ENCODE measurements at places on chromosomes 5 and 9.
A peak's percentile ranks its signal among the peaks of the same experiment; 100 is the strongest.

DNA sequence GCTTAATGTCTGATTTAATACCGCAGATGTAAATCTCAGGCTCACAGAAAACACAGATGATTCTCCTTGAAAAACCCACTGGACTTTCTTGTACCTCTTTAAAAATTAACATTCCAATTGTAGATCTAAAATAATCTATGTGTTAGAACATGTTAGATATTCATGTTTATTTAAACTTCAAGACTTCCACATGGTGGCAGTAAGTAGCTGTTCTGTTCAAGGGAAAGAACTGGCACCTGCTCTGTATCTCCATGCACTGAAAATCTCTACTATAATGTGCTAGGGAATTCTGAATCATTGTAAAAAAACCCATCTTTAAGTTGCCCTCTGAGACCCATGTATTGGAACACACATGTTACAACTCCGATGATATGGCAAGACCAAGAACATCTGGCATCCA, 366.9 kb downstream of the DMRTA1 start:
- no peak for DNase-seq

GRCh38 chr5:170522211-170523141, 18.7 kb downstream of the KCNIP1 start:
- DNase-seq = peak; percentile 73

DNA sequence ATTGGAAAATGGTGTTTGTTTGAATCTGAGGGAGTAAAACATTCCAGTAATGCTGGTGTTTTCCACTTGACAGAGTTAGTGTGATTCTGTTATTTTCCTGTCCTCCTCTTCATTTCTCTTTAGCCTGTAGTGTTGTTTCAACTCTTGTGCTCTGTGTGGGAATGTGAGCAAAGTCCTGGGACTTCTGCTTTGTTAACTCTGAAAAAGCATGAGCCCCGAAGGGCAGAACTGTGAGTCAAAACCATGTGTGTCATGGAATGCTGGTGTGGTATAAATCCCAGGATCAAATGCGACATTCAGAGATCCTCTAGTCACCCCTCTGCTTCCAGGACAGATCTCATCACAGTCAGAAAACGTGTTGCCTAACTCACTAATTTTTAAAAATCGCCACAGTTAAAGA, 8.9 kb downstream of the F2R start:
- DNase-seq = no peak

- DNase-seq = no peak
Observed at GRCh38 chr5:58965677-58966414, 383.0 kb downstream of the RAB3C start.

DNA sequence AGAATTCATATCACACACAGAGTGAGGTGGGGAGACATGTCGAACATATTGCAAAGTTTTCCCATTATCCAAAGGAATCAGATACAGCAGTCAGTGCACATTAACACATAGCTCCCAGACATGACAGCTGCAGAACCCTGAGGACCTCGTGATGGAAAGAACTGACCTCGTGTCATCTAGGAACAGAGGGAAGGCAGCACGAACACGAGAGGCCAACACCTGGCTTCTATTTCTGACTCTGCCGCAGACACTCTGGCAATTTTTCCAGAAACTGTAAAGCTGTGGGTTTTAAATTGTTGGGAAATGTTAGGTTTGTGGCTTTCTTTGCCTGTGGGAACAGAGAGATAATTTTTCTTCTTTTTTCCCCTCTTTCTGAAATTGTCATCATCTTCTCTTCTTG, 315.0 kb upstream of the PIK3R1 start:
- no peak for DNase-seq

DNA sequence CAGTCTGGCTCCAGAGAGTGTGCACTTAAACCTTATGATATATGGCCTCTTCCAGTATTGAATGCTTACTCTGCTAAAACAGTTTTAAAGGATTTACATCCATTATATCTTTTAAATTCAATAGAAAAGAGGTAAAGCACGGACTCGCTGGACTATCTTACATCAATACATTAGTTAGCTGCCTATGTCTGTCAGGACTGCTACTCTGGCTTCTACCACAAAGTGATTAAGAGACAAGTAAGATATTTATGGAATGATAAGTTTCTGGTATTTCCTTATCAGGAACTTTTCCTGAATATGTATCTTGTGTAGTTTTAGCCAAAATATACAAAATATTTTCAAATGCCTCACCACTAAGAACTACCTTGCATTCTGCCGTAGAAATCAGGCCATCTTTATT, 295.1 kb downstream of the ISL1 start:
- DNase-seq = no peak

DNA sequence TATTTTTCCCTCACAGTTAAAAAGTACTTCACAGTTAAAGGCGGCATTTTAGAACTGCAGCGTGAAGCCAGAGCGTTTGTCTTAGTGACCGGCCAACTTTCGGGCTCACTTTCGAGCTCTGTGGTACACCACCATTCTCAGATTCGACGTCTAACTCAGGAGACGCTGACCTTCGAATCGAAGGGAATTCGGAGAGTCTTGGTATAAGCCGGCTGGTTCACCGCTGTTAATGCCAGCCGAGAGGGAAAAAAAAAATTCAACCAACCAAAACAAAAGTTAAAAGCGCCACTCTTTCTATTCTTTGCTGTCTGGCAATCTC, 544 bp upstream of the SNX24 start:
- DNase-seq = no peak

All from HS-27A (cell line).